Stimulated activated CD8-positive, alpha-beta memory T cell treated with anti-CD3 and anti-CD28 coated beads, Interleukin-7, amount 100 ng/mL, for 24 hours (primary cell): ENCODE measurements at places on chromosomes 2 and 18.

DNA sequence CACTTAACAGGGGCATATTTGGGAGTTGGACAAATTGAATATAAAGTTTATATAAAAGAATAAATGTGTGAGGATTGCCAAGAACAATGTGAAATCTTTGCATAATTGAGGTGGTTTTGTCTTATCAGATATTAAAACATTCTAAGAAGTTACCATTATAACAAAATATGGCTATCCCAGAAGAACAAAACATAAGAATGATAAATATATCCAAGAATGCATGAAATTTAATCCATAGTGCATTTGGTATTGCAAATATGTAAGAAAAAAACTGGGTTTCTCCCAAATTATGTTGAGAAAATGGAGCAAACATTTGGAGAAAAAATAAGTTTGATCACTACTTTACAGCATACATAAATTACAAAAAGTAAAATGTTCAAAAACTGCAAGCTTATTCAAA lies 562.4 kb downstream of the RNF144A start:
- no peak for DNase-seq

DNA sequence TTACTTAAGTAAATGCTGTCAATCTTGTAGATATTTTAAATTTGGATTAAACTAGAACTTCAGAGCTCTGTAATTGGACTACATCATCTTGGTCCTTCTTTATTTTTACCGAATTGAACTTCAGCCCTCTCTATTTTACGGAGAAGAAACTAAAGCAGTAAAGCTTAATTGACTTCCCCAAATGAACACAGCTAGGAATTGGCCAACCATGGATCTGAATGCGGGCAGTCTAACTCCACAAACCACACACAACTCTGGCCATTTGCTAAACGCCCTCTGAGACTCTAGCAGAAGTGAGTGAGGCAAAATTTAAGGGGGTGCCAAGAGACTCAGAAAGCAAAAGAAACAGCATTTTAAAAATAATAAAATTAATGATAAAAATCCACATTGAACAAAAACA lies 86.3 kb upstream of the KCTD1 start:
- DNase-seq = no peak

- no peak for DNase-seq
Observed at GRCh38 chr18:13096719-13097118, 105.6 kb downstream of the CEP192 start.

GRCh38 chr18:60534538-60534937 lies 162.0 kb upstream of the MC4R start:
- no peak for DNase-seq

GRCh38 chr2:173027181-173028128 lies 48.2 kb upstream of the MAP3K20 start:
- DNase-seq = peak; percentile 56

- DNase-seq = no peak
Observed at GRCh38 chr2:40511661-40512213, 59.8 kb upstream of the SLC8A1 start.

- no peak for DNase-seq
Observed at GRCh38 chr2:54999182-54999581, 51.1 kb downstream of the RTN4 start.

DNA sequence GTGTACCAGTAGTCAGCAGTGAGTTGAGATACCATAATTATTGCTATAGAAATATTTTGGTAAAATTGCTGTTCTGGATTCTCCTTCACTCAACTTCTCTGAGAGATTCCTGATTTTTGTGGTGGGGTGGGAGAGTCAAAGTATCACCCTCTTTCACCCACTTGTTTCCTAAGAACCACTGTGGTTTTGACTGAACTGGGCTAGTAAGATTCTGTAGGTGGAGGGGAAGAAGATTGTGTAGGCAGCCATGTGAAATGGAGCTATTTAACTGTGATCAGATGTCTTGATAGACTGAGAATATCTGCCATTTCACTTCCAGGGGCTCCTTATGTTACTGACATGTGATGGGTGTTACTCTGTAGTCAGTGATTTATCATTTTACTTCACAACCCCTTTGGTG lies 45.3 kb downstream of the BIRC6 start:
- DNase-seq = no peak

DNA sequence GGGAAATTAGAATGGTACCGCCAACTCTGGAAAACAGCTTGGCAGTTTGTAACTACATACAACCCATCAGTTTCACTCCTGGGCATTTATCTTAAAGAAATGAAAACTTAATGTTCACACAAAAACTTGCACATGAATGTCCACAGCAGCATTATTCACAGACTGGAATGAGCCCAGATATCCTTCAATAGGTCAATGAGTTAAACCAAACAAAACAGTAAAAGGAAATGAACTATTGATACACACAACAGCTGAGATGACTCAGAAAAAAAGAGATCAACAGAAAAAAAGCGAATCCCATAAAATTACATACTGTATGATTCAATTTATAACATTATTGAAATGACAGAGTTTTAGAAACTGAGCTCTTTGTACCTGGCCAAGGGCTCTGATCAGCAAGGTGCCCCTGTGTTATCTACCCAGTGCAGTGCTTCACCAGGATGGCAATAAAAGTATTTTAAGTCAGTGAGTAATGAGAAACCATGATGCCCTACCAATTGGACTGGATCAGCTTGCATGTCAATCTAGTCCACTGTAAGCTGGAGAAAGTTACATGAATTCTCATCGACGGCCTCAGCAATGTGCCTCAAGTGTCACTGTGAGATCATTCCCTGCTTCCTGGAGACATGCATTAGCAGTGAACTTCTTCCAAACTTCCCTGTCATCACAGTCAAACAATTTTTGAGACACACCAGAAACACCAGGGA lies 21.9 kb downstream of the TMEM237 start:
- DNase-seq = no peak

DNA sequence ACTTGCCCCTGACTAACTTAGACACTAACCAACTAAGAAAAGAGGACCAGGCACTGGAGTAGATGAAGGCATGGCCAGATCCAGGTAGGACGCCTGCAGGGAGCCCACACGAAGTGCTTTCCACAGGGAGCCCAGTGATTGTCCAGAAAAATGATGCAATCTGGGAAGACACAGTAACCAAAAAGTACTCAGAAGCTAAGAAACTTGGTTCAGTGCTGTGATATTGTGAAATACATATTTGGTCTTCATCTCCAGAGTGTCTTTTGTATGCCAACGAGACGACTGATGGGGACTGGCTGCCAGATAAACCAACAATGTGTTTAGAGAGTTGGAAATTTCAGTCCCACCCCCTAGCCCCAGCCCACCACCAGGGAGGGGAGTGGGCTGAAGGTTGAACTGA lies 135.0 kb downstream of the SP3 start:
- DNase-seq = no peak

DNA sequence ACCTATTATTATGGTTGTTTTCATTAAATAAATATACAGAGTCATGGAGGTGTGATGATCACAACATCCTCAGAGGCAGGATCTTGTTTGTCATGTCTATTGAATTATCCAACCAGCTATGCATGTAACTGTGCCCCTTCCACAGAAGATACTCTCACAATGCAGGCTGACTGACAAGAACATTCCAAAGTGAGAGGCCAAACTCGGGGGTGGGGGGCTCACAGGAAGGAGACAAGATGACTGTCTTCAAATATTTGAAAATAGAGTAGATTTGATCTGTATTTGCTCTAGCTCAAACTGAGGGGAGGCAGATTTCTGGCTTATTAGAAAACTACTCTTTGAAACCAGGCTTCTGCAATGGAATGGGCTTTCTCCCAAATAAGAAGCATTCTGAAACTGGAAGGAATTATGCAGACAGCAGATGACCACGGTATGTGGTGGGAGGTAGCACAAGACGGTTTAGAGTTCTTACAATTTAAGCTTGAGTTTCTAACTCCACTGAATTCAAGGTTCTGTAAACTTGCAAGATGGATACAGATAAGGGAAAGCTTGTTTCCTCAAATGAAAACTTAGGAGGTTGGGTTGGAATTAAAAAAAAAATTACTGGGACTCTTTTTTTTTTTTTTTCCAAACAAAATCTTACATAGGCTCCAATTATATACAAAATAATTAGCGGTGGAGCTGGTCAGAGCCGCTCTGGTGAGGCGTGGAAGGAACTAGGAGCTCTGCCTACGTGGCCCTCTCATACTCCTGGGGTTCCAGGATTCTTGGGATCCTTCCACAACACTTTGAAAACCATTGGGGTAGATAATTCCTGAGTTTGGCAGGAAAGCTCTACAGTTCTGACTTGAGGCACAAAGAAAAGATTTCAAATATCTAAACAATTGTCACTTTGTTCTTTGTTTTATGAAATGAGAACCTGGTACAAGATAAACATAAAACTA lies 79.3 kb downstream of the PLA2R1 start:
- no peak for DNase-seq

GRCh38 chr2:164847981-164848741 lies 6.5 kb upstream of the COBLL1 start:
- DNase-seq = no peak

DNA sequence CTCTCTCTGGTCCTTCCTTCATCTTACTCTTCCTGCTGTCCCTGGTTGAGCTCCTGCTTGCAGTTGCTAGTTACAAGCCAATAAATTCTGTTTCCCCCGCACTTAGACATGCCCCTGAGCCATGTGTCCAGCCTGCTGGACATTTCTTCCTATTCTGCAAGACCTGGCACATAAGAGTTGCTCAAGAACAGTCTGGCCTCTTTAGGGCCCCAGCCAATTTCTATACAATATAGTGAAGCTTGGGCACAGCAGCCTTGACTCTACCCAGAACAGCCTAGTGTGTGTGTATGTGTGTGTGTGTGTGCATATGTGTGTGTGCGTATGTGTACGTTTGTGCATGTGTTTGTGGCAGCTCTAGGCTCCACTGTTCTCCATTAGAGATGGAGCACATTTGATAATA lies 276.0 kb downstream of the CYRIA start:
- DNase-seq = no peak

GRCh38 chr2:33160191-33160590 lies 213.4 kb downstream of the LTBP1 start:
- DNase-seq = no peak

DNA sequence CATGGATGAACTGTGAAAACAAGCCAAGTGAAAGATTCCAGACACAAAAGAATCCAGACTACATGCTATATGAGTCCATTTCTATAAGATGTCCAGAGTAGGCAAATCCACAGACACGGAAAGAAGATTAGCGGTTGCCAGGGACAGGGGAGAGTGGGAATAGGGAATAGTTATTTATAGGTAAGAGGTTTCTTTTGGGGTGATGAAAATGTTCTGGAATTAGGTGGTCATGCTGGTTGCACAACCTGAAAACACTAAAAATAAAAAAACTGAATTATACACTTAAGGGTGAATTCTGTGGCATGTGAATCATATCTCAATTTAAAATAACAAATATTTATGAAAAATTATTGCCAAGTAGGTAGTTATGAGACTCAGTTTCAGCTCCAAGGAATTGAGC lies 168.4 kb downstream of the LTBP1 start:
- no peak for DNase-seq

GRCh38 chr18:3666526-3667254 lies 216.7 kb downstream of the TGIF1 start:
- no peak for DNase-seq

- no peak for DNase-seq
Observed at GRCh38 chr2:108616318-108616717, 82.0 kb downstream of the LIMS1 start.

DNA sequence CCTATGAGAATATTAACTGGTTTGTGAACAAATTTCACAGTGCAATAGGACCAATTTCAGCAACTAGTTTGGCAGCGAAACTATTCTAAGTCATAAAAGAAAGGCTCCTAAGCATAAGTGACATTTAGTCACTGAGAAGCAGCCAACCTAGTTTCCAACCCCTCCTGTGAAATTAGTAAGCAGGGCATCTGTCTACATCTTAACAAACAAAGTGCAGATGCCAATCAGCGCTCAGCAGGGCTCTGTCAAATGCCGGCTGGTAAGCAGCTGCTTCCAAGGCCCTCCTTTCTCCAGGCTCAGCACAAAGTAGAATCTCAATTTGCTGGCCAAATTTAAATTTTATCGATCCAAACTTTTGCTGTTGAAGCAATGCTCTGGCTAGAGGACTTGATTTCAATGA lies 124.7 kb downstream of the ICOS start:
- DNase-seq = no peak

DNA sequence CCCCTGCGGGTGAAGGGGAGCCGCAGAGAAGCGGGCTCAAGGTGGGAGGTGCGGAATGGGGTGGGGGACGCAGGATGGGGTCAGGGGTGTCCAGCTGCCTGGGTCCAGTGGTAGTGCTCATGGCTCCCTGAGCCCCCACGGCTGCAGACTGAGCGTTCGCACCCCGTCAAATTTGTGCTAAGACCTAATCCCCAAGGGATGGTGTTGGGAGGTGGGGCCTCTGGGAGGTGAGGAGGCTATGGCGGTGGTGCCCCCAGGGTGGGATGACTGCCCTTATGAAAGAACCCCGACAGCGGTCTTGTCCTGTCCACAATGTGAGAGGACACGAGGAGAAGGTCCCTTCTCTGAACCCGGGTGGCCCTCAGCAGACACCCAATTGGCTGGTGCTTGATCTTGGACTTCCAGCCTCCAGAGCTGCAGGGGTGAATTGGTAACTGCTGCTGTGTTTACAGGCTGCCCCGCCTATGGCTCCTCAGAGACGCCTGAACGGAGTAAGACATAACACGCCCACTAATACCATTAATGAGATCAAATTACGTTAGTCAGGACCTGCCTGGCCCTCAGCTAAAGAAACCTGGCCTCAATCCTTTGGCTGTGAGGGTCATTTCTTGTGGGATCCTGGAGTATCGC lies 42.6 kb downstream of the PXDN start:
- no peak for DNase-seq

DNA sequence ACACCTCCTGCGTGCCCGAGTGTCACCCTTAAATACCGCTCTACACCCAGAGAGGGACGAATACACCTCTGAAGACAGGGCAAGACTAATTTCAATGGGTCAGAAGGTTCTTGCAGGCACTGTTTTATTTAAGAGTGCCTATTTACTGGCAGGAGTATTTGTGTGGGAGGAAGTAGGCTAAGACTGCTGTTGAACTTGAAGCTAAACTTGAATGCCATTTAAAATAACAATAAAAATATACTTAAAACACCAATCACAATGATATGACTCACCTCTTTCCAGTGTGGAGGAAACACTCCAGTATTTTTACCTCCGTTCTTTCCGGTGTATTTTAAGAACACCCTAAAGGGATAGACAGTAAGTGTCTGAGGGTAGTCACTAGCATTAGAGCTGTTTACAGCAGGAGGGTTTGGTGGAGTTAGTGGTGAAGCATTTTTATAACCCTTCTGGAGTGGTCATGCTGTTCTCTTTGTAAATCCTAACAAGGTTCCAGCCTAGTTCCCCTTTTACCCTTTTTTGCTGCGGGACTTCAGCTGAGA lies 9.6 kb upstream of the HOXD1 start:
- DNase-seq = no peak
